ENCODE measurements at places on chromosomes 13 and 19.
A peak's percentile ranks its signal among the peaks of the same experiment; 100 is the strongest.

GRCh38 chr19:28608292-28608691, 604.7 kb downstream of the UQCRFS1 start:
- DNase-seq, result no peak

- no peak for DNase-seq
Measured at GRCh38 chr19:27911122-27911898, 1301.6 kb downstream of the UQCRFS1 start.

DNA sequence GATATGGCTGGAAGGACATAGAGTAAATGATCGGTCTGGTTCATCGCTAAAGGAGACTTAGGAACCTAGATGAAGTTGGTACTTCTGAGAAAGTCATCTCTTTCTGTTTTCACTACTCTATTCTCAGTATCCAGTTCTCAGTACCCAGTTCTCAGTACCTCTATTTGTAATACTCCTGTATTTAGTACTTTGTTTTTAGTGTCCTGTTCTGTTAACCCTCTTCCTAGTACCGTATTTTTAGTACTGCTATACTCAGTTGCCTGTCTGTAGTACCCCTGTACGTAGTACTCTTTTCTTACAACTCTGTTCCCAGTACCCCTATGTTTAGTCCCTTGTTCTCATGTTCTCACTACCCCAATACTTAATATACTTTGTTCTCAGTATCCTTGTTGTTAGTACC, 1.2 kb downstream of the RFXAP start:
- no peak for DNase-seq

- DNase-seq, result no peak
Measured at GRCh38 chr13:36175621-36176020, 38.7 kb downstream of the SOHLH2 start.

DNA sequence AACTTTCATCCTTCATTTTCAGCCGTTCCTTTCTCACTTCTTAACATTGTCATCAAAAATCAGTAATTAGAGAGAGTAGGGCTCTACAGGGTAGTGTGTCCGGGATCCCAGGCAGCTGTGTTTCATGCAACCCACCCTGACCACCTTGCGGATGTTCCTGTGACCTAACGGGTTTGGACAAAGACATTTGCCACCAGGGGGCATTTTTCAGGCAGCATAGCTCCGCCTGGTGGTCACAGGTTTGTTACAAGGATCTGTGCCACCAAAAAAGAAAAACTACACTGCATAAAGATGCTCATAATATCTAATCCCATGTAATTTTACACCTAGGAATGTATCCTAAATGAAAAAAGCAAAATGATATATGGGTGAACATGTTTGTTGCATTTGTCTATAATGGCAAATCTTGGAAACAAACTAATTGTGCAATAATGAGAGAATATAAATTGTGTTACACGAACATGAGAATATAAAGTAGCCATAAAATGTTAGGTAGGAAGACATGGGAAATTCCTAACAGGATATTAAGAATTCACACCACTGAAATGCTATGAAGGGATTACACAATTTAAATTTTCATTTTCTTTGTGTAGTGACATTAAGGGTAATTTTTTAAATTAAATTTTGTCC, 123.0 kb downstream of the SLC7A1 start:
- peak; percentile 18 for DNase-seq

GRCh38 chr13:107258599-107259187, 690.8 kb upstream of the ARGLU1 start:
- DNase-seq, result no peak

- no peak for DNase-seq
Measured at GRCh38 chr19:33662391-33663092, 40.8 kb downstream of the CHST8 start.

DNA sequence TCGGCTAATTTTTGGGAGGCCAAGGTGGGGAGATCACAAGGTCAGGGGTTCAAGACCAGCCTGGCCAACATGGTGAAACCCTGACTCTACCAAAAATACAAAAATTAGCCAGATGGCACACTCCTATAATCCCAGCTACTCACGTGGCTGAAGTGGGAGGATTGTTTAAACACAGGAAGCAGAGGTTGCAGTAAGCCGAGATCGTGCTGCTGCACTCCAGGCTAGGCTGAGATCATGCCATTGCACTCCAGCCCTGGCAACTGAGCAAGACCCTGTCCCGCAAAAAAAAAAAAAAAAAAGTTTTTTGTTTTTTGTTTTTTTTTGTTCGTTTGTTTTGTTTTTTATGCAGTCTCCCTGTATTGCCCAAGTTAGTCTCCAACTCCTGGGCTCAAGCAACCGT, 21.2 kb downstream of the MAST1 start:
- no peak for DNase-seq

DNA sequence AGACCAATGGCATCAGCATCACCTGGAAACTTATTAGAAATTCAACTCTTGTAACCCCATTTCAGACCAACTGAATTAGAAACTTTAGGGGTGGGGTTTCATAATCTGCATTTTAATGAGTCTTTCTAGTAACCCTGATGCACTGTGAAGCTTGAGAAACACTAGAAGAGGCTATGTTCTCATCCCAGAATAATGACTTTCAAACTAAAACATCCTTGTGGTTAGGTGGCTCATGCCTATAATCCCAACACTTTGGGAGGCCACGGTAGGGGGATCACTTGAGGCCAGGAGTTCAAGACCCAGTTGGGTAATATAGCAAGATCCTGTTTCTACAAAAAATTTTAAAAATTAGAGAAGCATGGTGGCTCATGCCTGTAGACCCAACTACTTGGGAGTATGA, 402.4 kb downstream of the DLEU7 start:
- DNase-seq, result no peak

DNA sequence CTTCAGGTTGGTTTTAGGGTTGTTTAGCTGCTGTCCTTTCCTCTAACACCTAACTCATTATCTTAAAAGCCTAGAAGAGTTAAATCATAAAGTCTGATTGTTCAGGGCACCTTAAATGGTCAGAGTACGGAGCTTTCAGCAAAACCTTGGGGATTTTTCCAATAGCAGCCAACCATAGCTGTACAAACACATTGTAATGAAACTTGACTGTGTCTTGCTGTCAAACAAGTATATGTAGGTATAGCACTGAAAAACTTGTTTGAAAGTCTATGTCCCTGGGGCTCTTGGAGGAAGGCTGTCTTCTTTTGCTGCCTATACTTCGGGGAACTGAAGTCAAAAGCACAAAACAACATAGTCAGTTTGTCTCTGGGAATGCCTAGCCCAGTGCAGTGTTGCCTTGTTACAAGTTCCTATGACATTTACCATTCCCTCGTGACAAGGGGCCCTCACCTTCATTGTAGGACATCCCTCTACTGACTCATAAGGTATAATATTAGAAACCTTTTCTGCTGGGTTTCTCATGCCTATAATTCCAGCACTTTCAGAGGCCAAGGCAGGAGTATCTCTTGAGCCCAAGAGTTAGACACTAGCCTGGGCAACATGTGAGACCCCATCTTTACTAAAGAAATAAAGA, 474.5 kb upstream of the NBEA start:
- DNase-seq, result no peak

- no peak for DNase-seq
Measured at GRCh38 chr19:8251025-8251472, 41.9 kb downstream of the CERS4 start.

DNA sequence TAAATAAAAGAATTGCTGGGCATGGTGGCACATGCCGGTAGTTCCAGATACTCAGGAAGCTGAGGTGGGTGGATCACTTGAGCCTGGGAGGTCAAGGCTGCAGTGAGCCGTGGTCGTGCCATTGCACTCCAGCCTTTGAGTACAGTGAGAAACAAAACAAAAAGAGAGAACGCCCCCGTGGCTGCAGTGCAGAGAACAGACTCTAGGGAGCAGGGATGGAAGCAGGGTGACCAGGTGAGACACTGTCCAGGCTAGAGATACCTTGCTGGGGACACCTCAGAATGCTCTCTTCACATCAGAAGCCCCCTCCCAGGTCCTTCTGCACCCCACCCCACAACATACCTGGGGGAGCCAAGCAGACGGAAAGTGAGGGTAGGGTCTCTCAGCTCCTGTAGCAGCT, 24.8 kb downstream of the MAP4K1 start:
- no peak for DNase-seq

GRCh38 chr13:100725472-100725871, 50.9 kb upstream of the TMTC4 start:
- DNase-seq, result no peak

DNA sequence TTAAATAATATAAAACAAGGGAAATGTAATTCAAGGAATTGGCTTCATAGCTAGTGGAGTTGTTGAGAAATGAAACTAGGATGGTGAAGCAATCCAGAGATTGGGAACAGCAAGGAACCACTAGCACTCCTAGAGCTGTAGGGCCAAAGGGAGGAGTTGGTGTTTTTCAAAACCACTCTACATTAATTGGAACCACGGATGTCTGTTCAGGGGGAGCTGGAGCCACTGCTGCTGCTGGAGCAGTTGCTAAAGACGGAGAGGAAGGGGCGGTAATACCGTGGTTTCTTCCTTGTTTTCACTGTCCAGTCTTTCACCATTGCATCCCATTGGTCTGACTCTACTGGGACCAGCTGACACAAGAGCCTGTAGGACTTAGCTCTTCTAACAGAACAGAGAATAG, 8.5 kb downstream of the DNAJC15 start:
- no peak for DNase-seq

DNA sequence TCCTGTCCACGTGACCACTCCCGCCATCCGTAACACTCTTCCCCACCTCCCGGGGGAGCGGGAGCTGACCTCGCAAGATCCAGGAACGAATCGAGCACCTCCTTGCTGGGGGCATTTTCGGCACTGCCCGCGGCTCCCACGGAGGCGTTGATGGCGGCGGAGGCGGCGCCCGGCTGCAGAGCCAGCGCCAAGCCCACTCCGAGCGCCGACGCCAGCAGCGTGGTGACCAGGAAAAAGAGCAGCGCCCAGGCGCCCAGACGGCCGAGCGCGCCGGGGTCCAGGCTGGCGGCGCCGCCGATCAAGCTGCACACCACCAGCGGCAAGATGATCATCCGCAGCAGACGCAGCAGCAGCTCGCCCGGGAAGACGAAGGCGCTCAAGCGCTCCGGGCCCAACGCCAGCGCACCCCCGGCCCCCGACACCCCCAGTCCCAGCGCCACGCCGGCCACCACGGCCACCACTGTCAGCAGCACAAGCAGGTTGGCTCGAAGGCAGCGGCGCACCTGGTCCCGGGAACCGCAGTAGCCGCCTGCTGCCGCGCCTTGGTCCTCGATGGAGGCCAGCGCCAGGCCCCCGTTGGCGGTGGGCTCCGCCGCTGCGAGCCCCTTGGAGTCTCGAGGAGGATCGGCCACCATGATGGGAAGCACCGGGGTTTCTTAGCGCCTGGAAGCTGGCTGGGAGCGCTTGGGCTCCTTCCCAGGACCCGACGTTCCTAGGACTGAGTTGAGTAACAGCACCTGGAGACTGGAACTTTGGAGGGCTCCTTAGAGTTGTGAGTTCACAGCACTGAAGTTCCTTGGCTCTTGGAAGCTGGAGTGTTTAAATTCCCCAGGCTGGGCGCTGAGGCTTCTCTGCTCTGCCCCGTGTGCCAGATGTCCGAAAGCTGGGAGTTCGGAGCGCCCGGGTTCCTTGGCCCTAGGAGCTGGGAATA, 798 bp downstream of the SLC1A5 start:
- DNase-seq, result peak; percentile 10

DNA sequence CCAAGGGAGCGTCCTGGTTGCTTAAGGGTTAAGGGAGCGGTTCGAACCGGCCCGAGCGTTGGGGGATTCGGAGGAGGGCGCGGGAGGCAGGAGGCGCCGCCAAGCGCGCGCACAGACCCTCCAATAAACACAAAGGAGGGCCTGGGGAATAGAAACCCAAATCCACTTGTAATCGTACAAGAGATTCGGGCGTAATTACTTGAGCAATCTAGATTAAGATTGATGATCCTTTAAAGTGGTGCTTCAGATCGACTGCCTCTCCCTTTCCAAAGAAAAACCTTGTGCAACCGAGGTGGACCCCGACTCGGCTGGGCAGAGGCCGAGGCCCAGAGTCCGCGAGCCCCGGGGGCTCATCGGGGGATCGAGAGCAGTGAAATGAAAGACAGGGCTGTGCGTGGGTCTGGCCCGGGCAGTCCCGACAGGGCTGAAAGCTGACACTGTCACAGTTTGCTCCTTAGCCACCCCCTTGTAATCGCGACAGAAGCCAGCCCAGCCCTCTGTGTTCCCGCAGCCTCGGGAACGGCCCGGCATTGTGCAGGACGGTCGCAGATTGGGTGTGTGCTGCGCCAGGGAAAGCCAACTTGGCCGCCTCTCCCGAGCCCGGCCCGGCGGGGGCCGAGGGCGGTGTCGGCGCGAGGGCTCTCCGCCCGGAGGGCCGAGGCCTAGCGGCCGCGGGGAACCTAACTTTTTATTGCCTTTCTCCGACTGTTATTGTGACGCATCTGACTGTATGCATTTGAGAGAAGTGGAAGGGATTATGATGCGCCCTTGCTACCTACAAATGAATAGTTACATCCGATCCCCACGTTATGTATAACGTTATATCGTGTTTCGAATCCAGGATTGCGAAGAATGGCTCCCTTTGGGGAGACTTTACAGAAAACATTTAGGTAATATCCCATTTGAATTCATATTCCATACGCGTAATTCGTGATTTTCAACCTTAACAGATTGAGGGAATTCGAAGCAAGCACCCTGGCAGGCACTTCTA, 5.5 kb downstream of the MAB21L1 start:
- no peak for DNase-seq

GRCh38 chr13:85529218-85529594, 270.0 kb downstream of the SLITRK6 start:
- no peak for DNase-seq

GRCh38 chr13:113992276-113993005, 18.6 kb upstream of the C13orf46 start:
- no peak for DNase-seq

DNA sequence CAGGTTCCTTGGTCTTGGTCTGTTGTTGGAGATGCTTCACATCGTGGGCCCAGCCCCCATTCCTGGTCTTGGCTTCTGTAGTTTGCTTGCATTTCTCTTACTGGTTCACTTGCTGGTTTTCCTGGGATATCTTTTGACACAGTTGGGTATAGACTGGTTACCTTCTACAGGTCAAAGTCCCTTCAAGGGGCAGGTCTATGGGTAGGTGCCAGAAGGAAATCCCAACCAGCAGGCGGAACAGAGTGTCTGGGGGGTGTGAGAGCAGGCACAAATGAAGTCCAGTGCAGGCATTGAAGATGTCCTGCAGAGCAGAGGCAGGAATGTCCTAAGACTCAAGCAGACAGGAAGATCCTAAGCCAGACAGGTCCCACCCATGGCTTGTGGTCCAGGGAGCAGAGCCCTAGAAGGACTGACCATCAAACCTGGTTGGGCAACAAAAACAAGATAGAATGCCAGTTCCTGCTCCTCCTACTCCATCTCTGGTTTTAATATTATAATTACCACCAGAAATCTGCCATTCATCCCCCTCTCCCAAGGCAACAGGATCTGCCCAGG, 17.7 kb upstream of the WASF3 start:
- DNase-seq, result no peak

- no peak for DNase-seq
Measured at GRCh38 chr19:1471515-1472160, 7.4 kb downstream of the C19orf25 start.

GRCh38 chr13:59677430-59677829, 486.3 kb downstream of the DIAPH3 start:
- no peak for DNase-seq

GRCh38 chr13:29513981-29514719, 81.3 kb downstream of the SLC7A1 start:
- no peak for DNase-seq

Data from T follicular helper cell (primary cell).